ENCODE measurements at places on chromosomes 3 and 15.

DNA sequence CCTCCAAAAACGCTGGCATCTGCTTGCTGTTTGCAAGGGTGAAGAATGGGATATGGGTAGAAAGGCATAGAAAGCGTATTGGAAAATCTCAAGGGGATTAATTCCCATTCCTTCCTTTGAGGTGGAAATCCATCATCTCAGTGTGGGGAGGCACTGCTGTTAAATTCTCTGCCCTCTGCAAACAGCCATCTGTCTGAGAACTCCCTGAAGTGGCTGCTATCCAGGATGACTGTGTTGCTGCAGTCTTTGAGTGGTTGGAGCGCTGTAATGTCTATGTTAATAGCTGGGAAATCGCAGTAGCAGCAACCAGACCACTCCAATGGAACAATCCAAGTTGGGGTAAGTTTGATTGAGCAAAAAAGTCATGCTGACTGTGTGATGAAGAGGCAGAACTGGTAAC lies 625.9 kb downstream of the NLGN1 start:
- DNase-seq = no peak

DNA sequence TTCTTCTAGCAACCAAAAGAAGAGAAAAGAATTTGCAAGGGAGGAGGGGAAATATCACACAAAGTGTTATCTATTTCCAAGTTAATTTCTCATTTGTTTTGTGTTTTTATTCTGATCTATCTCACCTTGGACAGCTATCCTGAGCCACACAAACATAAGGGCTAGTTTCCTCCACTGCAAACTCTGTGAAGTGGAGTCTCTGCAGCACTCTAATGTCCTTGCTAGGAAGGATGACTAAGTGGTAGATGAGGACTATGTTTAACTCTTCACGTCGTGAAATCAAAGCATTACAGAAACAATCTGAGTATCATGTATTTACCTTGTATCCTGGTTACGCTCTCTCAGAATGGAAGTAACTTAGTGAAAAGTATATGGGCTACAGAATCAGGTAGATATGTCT lies 33.9 kb upstream of the CHRM5 start:
- DNase-seq = no peak

GRCh38 chr3:140629357-140630137 lies 48.3 kb upstream of the TRIM42 start:
- no peak for DNase-seq

DNA sequence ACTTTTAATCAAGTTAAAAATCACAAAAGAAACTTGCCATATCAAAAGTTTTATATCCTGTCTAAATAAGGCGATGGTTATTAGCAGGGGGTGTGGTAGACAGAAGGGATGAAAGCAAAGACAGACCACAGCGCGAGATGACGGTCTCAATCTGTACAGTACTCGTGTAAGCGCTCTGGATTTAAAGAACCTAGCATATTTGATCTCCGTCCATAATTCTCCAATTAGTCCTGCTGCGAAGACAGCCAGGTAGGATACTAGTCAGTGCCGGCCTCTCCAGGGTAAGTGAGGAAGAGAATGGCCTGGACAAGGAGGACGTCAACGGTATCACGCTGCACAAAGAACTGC lies 701 bp downstream of the SGO1 start:
- no peak for DNase-seq

DNA sequence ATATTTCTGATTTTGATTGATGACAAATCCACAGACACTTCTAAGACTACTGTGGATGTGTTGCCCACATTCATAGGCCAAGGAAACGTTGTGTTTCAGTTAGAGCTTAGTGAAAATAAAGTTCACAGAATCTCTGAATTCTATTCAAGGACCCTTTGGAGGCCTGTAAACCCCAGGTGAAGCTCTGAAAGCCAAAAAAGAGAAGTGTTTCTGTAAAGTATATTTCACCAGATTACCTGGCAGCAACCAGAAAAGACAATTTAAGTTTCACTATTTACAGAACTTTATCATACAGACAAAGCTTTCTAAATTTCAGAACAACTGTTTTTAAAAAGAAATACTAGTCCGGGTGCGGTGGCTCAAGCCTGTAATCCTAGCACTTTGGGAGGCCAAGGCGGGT lies 2.6 kb downstream of the CLPX start:
- no peak for DNase-seq

DNA sequence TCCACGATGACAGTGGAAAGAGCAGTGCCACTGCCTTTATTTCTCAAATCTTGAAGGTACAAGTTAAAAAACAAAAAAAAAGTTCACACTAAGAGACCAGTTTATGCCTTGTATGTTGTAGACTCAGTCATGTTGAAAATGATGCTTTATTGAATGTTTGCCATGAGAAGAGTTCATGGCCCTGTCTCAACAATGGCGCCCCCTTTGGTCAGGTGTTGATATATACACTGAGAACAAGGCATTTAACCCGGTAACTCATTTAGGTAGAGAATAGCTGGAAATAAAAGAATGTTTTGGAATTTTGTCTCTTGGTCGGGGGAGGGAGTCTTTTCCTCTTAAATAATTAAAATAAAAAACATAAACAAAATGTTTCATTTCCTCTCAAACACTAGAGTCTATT lies 145.6 kb upstream of the SLC2A2 start:
- DNase-seq = no peak

GRCh38 chr3:143182866-143183664 lies 63.5 kb downstream of the CHST2 start:
- no peak for DNase-seq

- no peak for DNase-seq
Measured at GRCh38 chr3:39050029-39050428, 1.7 kb downstream of the SCN11A start.

DNA sequence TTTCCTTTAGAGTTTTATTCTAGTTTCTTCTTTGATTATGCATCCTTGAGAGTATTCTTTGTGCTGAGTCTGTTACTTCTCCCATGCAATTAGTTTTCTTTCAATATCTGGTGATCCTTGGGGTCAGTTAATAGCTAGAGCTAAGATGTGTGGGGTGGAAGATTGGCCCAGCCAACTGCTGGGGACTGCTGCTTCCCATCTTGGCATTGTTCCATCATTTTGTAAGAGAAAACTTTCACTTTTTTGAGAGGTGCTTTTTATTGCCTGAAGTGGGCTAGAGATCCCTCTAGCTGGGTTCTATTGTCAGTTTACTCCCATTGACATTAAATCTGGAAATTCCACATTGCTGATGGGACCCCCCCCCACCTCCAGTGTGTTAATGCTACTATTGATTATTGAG lies 15.4 kb downstream of the BCL2L10 start:
- no peak for DNase-seq

DNA sequence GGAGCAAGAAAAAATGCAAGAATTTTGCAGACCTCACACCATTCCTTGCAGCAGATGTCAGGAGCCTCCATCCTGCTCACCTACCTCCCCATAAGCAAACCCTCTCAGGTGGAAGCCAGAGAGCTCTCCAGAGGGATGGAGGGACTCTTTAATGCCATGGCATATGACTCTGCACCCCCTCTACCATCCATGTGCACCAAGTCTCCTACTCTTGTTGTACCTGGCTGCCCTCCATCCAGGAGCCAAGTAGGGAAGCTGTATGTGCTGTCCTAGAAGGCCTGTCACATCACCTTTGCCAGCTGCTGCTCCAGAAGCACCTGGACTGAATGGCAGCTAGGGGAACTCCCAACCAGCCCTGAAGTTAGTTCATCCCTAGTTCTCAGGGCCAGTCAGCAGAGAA lies 38.5 kb upstream of the PRR20G start:
- DNase-seq = no peak

GRCh38 chr15:100341239-100341749 lies 481 bp downstream of the ADAMTS17 start:
- DNase-seq = no peak

DNA sequence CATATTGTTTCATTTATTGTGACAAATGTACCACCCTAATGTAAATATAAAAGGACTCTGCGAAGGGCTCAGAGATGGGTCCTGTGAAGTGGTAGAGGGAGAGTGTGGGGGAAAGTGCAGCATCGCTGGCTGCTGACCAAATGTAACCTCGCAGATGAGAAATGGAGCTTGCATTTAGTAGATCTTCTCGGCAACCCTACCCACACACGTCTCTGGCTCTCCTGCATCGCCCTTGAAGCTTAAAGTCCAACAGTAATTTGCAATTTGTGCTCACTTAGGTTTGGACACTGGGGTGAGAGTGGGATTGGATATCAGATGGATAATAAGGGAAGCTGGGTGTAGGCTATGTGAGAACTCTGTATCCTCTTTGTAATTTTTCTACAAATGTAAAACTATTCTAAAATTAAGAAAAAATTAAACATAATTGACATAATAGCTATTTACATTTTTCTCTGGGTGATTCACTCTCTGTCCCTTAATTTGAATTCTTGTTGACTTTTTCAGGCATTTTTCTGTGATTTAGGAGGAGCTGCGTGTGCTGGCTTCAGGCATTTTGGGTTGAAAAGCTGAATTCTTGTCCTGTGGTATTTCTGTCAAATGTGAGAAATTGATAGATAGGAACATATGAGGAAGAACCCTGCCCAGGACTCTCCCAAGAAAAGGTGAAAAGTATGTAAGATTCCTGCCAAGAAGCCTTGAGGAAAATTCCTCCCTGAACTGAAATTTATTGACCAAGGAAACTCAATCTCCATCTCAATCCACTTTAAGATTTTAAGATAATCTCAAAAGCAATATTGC lies 524.7 kb upstream of the MCTP2 start:
- DNase-seq = no peak

DNA sequence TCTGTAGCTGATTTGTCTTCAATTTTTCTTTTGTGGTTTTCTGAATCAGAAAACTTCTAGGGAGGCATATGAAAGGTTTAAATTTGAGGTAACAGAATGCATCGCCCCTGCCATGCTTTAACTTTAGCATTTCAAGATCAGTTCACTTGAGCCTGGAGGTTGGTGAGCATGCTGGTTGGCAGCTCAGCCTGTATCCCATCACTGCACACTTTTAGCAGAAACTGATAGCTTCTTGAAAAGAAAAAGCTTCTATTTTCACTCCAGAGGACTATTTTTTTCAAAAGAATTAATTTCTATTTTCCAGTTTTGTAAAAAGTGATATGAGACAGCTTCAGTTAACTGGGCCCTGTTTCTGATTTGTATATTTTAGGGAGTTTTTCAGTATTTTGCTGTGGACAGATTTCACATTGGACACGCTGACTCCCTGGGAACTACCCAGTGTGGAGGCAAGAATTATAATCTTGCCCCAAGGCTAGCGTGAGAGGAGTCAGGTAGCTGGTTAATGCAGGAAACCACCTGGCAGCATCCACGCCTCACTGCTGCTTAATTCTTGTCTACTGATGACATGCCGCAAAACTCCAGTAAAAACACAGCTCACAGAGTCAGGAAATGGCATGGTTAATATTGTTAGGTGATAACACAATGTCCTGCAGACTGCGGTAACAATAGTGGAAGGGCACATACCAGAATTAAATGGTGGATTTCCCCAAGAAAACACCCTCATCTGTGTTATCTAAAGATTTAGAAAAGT lies 71.4 kb downstream of the DUT start:
- DNase-seq = no peak

DNA sequence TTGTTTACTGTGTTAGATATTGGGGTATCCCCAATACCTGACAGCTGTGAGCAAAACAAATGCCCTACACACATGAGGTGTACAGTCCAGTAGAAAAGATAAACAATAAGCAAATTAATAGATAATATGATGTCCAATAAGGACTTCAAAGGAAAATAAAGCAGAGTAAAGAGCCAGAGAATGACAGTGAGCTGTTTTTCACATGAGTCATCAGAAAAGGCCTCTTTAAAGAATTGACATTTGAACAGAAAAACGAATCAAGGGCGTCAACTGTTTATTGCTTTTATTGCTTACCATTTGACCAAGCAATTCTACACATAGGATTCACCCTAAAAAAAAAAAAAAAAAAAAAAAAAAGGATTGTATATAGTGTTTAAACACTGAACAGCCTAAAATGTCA lies 96.6 kb upstream of the FLNB start:
- DNase-seq = no peak

DNA sequence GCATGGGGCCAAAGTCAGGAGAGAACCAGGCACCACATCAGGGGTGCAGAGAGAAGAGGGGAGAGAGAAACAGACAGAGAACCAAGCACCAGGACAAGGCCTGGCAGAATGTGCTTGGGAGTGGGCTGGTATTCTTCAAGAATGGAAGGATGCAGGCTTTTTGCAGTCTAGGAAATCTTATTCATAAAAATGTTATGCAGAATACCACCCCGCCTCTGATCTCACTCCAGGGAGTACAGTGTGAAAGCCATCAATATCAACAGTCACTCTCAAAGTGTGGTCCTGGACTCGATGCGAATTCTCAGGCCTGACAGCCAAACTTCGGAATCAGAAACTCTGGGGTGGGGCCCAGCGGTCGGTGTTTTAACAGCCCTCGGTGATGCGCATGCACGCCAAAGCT lies 16.9 kb downstream of the NTRK3 start:
- no peak for DNase-seq

- DNase-seq = no peak
Measured at GRCh38 chr3:149247929-149248691, 26.5 kb upstream of the CP start.

DNA sequence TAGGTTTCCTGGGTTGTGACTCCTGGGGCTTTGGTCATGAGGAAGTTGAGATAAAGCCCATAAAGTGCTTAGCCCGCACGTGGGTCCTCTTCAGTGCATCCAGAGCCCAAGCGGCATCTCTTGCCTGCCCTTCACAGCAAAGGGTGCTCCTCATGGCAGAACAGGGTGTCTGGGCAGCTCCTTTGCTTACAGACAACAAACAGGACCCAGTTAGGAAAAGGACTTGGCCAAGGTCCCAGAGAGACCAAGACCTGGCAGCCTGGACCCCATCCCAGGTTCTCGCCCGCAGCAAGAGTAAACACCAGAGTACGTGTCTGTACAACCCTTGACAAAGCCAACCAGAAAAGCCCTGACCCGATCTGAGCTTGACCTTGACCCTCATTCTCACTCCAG lies 27.0 kb downstream of the ALS2CL start:
- no peak for DNase-seq

- DNase-seq = no peak
Measured at GRCh38 chr15:79994615-79995014, 23.6 kb upstream of the BCL2A1 start.

DNA sequence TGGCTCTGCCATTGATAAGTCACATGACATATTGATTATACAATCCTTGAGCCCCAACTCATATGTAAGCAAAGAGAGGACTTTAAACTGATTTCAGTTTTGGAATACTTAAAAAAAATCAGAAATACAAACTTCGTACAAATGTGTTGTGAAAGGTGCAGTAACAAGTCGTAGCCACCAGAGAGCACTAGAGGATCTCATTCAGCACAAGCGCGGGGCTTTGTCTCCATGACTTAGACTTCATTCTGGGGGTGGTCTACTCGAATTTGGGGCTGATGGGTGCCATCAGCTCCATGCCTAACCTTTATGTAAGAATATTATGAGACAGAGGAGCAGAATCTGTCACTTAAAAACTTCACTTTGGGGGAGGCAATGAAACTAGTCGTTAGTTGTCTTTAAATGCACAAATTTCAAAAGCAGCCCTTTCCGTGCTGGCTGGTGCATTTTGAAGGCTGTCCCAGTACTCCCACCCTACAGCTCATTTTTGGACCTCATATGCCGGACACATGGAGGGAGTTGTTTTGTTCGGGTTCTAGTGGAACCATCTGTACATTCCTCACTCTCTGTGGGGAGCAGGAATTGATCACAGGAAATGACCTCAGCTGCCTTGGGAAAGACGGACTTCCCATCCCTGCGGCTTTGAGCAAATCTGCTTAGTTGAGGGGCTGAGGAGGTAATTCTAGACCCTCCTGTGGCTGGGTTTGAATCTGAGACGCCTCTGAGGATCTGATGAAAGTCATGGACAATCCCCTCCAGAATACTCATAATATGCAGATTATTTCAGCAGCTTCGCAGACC lies 27.5 kb upstream of the MASP1 start:
- DNase-seq = peak; percentile 6

Measured in stimulated activated CD4-positive, alpha-beta T cell treated with anti-CD3 and anti-CD28 coated beads, TNF-alpha, amount 100 ng/mL, for 4 hours (primary cell).